Lower leg skin (tissue), 4 donors: ENCODE measurements at places on chromosomes 3 and 15. TPM values are rescaled to one million over a fixed set of nuclear protein-coding genes. Genes with fewer than 3 reads are reported as not detected.

The FSIP1 gene
- total RNA-seq: not detected

The FBLN2 gene
- 153 TPM for total RNA-seq

The FBXO40 gene
- not detected for total RNA-seq

The SI gene
- not detected for total RNA-seq

The CPNE4 gene
- total RNA-seq: 0.10 TPM

The GUCA1C gene
- not detected for total RNA-seq

The TMED3 gene
- total RNA-seq: 137 TPM

The ADGRG7 gene
- not detected for total RNA-seq

The SLC22A14 gene
- total RNA-seq: 0.45 TPM
